NCI-H2081 treated with DMSO at 0.1 percent for 48 hours (cell line): ENCODE measurements at places on chromosomes 1 and 21.

DNA sequence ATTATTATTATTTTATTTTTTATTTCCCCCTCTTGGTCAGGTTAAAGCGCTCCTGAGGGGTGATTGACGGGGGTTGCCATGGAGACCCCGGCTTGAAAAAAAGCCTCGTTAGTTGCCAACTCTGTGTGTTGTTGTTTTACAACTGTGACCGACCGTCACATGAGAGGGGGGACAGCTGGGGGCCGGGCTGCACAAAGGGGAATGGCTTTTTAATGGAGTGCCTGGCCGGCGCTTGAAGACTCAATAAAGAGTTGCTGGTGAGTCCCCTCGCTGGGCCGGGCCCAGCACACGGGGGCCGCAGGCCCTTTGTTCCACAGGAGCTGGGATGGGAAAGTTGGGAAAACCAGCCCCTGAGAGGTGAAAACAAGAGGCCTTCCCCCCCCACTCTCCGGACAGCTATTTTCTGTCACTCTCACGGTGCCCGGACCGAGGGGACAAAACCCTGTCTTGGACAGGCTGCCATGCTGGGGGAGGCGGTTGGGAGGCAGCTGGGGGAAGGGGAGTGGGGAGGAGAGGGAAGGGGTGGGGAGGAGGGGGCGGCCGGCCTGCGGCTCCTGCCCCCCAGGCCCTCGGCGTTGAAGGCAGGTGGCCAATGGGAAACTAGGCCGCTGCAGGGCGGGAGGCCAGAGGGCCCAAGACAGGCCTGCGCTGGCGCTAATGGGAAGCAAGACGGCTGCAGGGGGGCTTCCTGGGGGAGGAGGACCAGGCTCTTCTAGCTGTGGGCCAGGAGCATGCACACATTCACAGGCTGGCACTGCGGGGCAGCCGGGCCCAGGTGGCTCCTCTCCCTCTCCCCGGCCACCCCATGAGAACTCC is 67.6 kb downstream of the CASZ1 start:
- no peak for DNase-seq

DNA sequence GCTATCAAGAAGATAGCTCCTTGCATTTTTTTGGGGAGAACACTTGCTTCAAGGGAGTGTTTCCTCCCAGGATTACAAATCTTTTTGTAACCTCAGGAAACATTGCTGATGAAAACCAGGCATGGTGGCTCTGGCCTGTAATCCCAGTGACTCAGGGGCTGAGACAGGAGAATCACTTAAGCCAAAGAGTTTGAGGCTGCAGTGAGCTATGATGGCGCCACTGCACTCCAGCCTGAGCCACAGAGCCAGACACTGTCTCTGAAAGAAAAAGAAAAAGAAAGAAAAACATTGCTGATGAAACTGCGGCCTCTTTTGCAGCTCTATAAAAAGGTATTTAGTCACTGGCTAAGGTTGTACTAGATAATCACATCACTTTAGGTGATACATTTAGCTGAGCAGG is 7.3 kb downstream of the RNU1-2 start:
- DNase-seq: no peak

DNA sequence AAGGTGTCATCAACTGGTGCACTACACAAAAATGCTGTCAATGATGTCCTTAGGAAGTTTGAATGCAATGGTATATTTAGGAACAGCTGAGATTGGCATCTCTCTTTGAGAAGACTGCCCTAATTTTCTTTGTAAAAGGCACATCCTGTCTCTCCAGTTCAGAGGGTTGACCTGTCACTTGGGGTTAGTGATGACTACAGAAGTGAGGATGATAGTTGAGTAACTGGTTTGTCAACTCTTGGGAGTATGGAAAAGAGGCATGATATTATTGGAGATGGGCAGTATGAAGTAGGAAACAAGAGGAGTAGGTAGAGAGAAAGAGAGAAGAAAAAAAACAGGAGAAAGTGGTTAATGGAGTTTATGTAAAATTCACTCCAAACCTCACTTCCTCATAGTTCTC is 40.4 kb upstream of the PIGC start:
- no peak for DNase-seq

GRCh38 chr1:104459886-104460285 is 710.2 kb downstream of the AMY1C start:
- no peak for DNase-seq

- no peak for DNase-seq
These were observed 4.9 kb upstream of the MIIP start for GRCh38 chr1:12014141-12014991.

DNA sequence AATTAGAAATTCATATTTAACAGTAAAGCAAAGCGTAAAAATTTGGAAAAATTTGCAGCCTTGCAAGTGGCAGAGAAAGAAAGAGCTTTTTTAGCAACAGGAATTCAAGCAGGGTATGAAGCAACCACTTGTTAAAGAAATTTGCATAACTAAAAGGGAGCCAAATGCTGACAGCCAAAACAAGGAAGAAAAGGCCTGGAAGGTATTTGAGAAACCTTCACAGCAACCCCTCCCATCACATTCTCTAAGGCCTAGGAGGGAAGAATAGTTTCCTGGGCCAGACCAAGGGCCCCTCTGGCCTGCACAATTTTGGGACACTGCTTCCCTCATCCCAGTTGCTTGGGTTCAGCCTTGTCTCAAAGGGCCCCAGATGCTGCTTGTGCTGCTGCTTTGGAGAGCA is 672.4 kb upstream of the TMPRSS15 start:
- DNase-seq: no peak

GRCh38 chr1:111302374-111302773 is 11.7 kb downstream of the CHIA start:
- DNase-seq: no peak

GRCh38 chr1:40997096-40997495 is 17.6 kb downstream of the CTPS1 start:
- no peak for DNase-seq

- no peak for DNase-seq
These were observed 64.8 kb upstream of the TENT5C start for GRCh38 chr1:117541003-117541402.

DNA sequence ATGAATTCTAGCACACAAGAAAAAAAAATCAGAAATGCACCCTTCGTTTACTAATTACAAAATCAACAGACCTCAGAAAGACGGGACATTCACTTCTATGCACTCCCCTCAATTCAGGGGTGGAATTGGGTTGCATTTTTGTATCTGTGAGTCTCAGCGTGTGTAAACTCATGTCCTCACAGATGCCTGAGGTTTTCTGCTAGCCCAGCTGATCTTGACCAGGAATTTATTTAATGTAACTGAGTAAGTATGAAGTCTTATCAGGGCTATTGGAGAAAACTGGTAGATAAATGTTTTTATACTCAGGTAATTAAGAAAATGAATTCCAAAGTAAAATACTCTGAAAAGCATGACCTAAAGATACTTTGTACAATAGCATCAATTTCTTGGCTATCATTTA is 167.7 kb downstream of the RUNX1 start:
- DNase-seq: no peak

- DNase-seq: no peak
These were observed 692 bp upstream of the RALGPS2 start for GRCh38 chr1:178724376-178724727.

DNA sequence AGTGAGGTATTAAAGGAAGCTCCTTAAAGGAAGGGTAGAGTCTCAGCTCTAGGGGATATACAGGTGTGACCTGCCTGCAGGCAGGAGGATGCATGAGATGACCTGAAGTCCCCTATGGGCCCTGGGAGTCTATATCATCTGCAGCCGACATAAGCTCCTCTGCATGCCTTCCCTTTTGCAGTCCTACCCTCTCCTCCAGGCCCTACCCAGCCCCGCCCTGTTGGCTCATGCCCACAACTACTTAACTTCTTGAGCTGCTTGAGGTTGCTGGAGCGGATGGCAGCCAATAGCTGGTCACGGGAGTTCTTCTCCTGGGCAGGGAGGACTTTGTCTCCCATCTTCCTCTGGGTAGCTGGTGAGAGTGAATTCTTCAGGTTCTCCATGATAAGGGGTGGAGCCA is 10.3 kb downstream of the SHISA4 start:
- no peak for DNase-seq

DNA sequence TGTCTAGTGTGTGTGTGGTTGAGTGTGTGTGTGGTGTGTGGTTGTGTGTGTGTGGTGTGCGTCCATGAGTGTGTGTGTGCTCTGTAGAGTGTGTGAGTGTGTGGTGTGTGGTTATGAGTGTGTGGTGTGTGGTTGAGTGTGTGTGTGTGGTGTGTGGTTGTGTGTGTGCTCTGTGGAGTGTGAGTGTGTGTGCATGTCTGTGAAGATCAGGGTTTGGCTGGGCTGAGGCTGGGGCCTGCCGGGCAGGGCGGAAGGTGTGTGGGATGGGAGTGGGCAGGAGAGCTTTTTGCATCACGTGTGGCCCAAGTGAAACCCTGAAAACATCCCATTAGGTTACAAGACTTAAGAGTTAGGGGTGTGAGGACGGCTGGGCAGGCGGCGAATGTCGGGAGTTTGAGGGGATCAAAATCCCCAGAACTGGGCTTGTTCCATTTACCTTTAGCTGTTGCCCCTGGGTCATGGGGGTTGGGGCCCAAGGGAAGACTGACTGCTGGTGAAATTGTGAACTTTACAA is 2.9 kb upstream of the FCMR start:
- no peak for DNase-seq

GRCh38 chr1:234533034-234533891 is 54.3 kb upstream of the TARBP1 start:
- DNase-seq: no peak

DNA sequence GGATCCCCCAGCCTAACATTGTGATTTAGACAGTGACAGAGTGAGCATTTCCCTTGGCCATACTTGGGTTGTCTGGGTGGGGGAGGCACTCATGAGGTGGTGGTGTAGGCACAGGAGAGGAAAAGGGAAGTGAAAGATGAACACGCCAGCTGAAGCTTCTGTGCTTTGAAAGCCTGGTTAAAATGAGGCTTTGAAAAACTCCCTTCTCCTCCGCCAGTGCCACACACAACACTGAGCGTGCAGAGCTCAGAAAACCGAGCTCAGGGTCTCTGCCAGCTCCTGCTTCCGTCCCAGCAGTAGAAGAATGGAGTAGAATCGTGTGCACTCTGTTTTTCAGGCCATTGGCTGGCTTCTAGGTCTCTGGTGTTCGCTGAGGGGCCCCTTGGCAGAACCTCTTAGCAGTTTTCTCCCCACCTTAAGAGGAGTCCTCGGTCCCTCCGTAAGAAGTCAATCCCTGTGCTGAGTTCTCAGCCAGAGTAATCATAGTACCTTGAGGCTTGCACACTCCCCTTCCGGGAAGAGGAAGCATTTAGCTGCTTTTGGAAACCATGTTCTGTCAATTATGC is 12.9 kb downstream of the PLEKHM2 start:
- DNase-seq: no peak

- no peak for DNase-seq
These were observed 11.7 kb upstream of the RNF2 start for GRCh38 chr1:185033686-185034085.

DNA sequence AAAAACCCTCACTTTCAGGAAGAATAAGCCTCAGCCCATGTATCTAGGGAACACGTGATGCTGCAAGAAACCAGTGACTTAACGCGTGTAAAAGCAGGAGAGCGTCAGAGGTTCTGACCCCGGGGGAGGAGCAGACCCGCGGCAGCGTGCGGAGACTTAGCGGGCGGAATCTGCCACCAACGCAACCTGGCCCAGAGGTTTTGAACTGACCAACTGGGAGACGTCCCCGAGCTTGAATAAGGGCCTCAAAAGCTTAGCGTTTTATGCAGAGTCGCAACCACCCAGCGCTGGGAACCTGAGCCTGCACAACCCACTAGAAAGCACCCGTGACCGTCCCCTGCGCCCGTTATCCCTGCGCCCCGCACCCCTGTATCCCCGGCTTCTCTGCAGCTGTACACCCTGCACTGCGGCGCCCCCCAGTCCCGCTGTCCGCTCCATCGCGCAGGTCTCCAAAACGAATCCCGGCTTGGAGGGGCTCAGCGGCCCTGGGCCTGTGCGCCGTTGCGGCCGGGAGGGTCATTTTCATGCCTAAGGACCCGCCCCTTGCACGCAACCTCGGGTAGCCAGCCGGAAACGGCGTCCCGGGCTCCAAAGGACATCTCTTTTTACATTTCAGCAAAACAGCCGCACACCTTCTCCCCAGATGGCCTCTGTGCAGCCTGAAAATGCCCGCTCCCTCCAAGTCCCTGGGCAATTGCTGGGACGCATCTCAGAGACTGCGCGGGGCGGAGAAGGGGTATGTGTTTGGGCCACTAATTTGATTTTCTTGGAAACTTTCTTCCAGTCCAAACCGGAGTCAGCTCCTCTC is 29.4 kb upstream of the TRIM17 start:
- no peak for DNase-seq

- peak; percentile 34 for DNase-seq
These were observed at the start of gene ARHGEF11 for GRCh38 chr1:157045250-157046218. Gene ARHGEF11, minus strand, starts transcription at chr1:157045742. Its CDS starts 1,412 bp downstream, at chr1:157044330.

- no peak for DNase-seq
These were observed 94.8 kb downstream of the MIS18A start for GRCh38 chr21:32184065-32184464.

DNA sequence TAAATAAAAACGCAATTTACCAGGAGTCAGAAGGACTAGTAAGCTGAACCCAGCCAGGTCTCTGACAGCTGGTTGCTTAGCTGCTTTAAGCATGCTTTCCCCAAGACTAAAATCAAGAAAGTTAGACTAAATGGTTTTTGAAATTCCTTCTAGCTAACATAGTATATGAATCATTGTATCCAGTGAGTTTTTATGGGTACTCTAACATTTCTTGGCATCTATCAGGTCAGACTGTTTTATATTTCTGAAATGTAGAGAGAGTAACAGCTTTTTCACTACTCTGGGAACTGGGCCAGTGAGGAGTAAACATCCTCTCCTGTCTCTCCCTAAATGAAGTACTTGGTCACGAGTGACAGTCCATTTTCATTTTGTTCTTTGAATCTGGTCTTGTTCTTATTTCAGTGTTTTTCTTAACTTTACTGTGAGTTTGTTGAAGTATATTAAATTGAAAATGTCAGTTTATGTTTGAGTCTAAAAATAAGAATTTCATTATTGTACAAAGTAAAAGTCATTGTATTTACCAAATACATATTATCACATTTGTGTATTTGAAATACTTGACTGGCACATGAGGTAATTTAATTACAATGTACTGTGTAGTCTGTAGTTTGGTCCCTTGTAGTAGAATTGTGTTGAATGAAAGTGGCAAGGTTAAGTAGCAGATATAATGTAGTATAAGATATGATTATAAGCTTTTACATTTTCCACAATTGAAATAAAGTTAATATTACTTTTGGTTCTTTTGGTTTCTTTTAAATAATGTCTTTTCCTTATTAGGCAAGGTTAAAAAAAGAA is 47.6 kb downstream of the PKN2 start:
- DNase-seq: peak; percentile 15

DNA sequence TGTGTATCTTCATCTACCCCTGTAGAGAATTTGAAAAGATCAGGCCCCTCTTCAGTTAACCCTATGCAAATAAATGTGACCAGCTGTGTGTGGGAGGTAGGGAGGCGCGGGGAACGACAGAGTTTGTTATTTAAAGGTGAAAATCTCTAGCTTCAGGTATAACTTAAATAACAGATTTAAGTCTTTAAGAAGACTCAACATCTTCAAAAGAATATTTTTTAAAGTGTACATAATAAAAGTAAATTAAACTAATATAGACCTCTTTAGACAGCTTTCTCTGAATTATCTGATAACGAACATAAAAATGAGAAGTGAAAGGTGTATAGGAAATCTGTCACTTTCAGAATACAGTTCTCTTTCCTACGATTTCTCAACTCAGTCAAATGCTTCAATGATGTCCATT is 16.0 kb downstream of the ANGPTL3 start:
- DNase-seq: no peak
